Hindlimb muscle (tissue), 1 donor: ENCODE measurements at places on chromosomes 2 and 18. TPM values are rescaled to one million over a fixed set of nuclear protein-coding genes. Genes with fewer than 3 reads are reported as not detected.

Gene HAAO
- polyA plus RNA-seq = 25.6 TPM

Gene PTMA
- polyA plus RNA-seq = 558 TPM

- DNase-seq = no peak
These were observed 77.0 kb upstream of the SPOPL start for GRCh38 chr2:138424436-138425140.

GRCh38 chr2:98900721-98901120, 35.3 kb downstream of the CRACDL start:
- DNase-seq = no peak

GRCh38 chr2:109436610-109437225, 177.0 kb downstream of the SEPTIN10 start:
- DNase-seq = no peak

DNA sequence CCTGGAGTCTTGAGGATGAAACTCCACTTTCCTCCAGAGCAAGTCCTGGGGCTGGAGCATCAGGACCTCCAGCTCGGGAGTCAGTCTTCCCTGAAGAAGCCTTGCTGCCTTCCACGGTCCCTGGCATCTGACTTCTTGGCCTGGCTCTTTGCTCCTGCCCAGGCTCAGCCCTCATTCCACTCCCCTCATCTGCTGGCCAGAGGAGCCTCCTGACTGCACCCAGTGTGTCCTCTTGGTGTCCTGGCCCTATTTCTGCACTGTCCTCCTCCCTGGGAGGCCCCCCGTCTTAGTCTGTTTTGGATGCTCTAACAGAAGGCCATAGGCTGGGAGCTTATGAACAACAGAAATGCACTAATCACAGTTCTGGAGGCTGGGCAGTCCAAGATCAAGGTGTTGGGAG, 231.5 kb downstream of the LOXHD1 start:
- DNase-seq = no peak

Gene NGEF
- polyA plus RNA-seq = 0.56 TPM

- DNase-seq = no peak
These were observed 942.0 kb downstream of the DPP10 start for GRCh38 chr2:115384399-115384798.

- DNase-seq = no peak
These were observed 550 bp downstream of the RAB1A start for GRCh38 chr2:65129286-65129825.

DNA sequence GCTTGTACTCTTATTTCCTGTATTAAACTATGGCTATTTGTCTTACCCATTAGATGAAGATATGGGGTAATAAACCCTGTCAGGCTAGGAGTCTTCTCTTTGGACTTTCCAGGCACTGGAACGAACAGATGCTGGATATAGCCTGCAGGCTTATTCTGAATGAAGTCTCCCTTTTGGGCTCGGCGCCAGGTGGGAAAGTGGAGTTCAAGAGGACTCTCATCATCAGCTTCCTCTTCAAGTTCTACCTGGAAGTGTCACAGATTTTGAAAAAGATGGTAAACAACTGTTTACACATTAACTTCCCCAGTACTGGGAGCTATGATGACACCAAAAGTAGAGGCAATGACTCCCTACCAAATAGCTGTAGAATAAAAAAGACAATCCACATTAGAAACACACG, 27.9 kb downstream of the AOX1 start:
- no peak for DNase-seq

Gene SPDYA
- 1.5 TPM for polyA plus RNA-seq

DNA sequence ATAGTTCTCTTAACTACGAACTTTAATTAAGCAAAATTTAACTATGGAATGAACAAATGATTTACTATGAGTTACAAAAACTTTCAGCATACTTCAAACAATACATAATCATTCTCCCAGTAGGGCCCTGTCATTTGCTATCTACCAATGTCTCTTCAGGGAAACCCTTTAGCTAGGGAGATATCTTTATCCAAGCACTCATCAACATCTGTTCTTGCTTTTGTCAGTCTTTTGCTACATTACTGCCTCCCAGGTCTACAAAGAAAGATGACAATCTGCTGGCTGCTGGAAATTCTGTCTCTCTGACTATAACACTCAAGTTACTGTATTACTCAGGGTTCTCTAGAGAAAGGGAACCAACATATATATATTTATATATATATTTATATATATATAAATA, 1626.3 kb upstream of the CELF4 start:
- DNase-seq = no peak

DNA sequence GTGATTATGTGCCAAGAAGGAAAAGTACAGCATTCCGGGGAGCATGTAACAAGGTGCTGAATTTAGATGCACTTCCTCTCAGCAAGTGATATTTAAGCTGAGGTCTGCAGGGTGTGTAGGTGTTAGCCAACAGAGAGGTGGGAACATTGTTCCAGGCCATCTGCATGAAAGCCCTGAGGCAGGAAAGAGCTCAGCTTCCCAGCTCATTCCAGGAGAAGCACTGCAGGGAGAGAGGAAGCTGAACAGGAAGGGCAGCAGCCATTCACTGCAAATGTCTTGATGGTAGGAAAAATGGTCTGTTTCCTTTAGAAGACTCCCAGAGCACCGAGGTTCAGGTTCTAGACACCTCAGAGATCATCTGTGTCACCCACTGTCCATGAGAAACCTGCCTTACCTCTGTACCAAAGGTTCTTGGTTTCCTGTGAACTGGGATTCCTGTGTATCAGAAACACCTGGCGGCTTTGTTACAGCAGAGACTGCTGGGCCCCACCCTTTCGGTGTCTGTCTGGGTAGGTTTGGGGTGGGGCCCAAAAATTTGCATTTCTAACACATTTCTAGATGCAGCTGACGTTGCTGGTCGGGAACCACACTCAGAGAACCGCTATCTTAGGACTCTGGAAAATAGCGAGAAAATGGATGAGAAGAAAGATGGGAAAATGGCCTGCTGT, 84.0 kb downstream of the RTN4 start:
- no peak for DNase-seq

DNA sequence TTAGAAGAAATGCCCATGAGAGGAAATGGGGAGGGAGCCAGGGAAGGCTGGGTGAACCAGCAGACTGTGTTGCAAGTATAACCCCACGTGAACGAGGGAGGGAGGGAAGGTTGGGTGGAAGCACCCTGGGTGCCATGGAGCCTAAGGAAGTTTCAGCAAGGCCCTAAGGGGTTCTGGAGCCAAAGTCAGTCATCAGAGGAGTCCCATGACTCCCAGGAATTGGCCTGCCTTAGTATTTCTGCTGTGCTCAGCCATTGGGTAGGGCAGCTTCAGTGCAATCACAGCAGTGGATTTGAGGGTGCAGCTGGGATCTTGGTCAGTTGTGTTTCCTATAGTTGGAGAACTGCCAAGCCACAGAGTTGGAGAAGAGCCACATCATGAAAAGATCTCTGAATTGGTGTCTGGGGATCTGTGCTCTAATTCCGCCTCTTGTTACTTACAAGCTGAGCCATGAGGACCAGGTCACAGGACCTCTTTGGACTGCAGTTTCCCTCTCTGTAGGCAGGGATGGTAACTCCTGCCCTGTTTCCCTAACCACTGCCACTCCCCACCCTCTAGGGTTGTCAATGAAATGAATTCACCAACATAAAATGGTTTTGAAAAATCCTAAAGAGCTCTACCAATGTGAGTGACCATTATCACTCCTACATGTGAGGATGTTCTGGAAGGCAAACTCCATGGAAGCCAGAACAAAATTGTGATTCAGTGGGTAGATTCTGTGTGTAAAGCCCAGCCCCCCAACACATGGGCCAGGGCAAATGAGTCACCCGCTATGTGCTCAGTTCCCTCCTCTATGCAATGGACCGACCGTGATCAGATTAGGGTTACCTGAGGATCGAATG, 108.9 kb downstream of the CLIP4 start:
- peak; percentile 20 for DNase-seq

GRCh38 chr2:11819235-11819729, 72.8 kb downstream of the LPIN1 start:
- no peak for DNase-seq

DNA sequence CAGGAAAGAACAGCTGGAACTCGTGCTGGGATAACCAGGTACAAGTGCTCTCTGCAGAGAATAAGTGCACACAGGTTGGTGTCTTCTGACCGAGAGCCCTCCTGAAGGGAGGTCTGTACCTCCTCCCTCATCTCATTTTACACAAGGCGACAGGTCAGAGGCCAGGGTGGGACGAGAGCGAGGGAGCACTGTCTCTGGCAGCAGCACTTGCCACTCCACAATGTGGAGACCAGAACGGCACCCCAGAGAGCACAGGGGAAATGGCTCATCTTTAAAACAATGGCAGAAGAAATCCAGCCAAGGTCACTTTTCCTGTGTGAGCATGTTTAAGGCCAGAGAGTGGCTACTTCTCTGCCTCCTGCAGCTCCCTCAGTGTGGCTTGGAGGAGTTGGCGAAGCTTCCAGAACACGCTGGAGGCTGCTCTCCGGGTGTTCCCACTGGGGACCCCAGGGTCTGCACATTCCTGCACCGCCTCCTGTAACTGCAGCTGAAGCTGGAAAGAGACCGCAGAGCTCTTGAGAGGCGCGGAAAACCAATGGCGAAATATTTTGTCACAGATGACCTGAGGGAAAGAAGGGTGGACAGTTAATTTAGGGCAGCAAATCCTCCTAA, 20.8 kb downstream of the DIPK1C start:
- no peak for DNase-seq

Gene NEURL3
- 0.22 TPM for polyA plus RNA-seq

DNA sequence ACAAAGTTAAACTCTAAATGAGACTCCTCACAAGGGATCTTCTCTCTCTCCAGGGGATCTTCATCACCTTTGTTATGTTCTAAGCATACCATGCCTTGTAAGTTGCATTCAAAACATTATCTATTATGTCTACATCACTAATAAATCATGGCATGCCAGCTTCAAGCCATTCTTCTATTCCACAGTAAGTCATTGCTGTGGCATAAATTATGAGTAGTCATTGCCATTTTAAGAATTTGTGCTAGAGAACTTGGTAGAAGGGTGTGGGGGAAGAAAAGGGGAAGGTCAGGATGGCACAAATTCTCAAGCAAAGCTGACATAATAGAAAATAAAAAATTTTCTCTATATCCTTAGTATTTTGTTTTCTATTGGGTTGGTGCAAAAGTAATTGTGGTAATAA, 33.5 kb downstream of the BARD1 start:
- no peak for DNase-seq

Gene PLEK
- 6.0 TPM for polyA plus RNA-seq

- DNase-seq = no peak
These were observed 572.3 kb downstream of the PLCL1 start for GRCh38 chr2:198376677-198377076.

Gene COL3A1
- 5,984 TPM for polyA plus RNA-seq

Gene RAB27B
- polyA plus RNA-seq = 0.30 TPM

DNA sequence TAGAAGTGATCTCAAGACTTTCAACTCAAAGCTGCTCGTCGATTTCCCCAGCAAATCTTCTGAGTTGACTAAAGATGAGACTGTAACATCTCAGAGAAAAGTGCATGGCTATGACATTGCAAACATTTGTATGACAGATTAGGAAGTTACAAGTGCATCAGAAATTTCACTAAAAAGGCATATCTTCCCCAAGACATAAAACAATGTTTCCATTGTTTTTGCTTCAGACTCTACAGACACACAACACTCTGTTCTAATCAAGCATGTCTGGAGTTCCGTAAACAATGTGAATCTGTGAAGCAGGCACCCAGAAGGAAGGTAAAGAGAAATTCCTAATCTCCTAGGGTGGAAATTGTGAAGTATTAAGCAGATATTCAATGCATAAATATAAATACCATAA, 144.6 kb upstream of the LYPD1 start:
- no peak for DNase-seq

Gene CIB4
- polyA plus RNA-seq = not detected

GRCh38 chr2:29502460-29502911, 387.3 kb downstream of the CLIP4 start:
- no peak for DNase-seq

DNA sequence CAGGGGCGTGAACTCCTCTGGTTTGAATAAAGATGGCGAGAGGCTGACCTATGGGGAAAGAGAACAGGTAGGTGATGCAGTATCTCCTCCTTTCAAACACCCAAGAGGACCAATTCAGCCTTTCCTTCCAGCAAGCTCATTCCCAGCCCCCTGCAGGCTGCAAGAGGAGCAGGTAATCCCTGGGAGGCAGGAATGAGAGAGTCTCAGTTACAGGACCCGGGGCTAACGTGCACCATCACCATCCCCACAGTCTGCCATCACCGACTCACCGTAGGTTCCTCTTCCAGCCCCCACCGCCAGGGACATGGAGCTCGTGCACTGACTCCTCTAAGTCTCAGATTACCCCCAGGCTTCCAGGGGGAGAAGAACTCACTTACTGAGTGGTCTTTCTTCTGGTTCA, 26.7 kb downstream of the XDH start:
- no peak for DNase-seq

Gene SERPINB4
- 0.35 TPM for polyA plus RNA-seq

- DNase-seq = no peak
These were observed 10.7 kb downstream of the OSBPL6 start for GRCh38 chr2:178204977-178205376.

DNA sequence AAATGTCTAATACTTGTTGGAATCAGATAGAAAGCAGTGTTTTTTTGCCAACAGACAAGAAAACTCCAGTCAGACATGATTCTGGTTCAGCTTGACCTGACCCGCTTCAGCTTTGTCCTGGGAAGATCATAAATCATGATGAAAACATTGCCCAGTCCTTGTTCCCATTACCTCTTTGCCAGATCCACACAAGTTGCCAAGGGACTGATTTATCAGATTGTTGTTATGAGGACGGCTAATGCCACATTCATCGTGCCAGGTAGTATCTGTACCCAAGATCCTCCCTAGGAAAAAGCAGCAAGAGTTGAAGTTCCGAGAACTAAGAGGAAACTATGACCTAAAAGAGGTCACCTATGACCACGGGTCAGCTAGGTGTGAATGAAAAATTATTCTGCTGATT, 39.0 kb downstream of the SLC40A1 start:
- DNase-seq = no peak

DNA sequence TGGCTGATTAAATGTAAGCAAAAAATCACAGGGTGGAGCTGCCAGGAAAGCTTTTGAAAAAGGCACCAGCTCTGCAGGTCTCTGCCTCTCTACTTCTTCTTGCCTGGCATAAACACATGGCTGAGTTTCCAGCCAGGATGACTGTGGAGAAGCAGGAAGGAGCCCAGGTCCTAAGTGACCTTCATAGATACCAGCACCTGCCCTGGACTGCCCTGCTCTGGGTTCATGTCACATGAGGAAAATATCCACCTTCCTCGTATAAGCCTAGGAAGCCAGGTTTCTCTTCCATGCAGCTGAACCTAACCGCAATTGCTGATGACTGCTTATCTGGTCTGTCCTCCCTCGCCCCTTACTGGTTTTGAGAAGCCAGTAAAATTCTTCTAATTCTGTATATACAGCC, 47.8 kb upstream of the CREB1 start:
- no peak for DNase-seq
